ENCODE measurements at places on chromosomes 12 and 14. TPM values are rescaled to one million over a fixed set of nuclear protein-coding genes. Genes with fewer than 3 reads are reported as not detected.

Gene HPD
- total RNA-seq, result 2.0 TPM

Gene SOAT2
- total RNA-seq, result not detected

Gene GPR68
- total RNA-seq, result not detected

Gene HOXC9
- 13.6 TPM for total RNA-seq

GRCh38 chr14:93787465-93788292 is 606 bp downstream of the PRIMA1 start:
- no peak for DNase-seq

- no peak for DNase-seq
Measured at GRCh38 chr14:44756554-44756953, 205.2 kb downstream of the KLHL28 start.

DNA sequence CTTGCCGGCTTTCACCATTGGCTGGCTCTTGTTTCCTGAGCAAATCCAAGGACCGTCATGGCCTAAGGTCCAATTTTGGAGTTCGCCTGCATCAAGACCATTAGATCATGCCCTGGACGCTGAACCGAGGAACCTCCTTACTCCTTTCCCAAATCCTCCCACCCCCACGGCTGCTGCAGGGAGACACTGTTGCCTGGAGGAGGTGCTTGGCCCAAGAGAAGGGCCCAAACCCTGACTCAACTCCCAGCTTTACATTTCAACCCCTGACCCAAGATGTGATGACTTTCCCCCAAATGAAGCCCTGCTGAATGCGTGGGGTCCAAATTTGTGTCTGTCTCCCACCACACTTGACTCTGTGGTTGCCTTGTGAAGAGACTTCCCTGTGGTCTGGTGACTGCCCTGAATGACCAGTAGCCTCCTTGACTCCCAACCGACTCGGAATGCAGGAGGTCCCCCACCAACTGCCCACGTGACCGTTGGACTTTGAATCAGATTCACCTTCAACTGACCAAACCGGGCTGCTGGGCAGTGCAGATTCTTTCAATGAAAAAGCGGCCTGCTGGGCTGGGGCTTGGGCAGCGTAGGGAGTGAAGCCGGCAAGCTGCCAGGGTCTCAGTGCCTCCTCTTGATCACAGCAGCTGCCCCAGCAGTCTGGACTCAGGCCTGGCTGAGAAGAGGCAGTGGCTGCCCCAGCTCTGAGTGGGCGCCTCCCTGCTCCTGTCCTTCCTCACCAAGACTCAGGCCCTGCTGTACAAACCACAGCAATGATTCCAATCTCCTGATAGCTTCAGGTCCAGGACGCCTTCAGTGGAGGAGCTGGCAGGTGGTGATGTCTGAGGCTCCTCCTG is 46.7 kb upstream of the OASL start:
- DNase-seq, result no peak

- no peak for DNase-seq
Measured at GRCh38 chr12:118427819-118428218, 51.5 kb downstream of the SUDS3 start.

DNA sequence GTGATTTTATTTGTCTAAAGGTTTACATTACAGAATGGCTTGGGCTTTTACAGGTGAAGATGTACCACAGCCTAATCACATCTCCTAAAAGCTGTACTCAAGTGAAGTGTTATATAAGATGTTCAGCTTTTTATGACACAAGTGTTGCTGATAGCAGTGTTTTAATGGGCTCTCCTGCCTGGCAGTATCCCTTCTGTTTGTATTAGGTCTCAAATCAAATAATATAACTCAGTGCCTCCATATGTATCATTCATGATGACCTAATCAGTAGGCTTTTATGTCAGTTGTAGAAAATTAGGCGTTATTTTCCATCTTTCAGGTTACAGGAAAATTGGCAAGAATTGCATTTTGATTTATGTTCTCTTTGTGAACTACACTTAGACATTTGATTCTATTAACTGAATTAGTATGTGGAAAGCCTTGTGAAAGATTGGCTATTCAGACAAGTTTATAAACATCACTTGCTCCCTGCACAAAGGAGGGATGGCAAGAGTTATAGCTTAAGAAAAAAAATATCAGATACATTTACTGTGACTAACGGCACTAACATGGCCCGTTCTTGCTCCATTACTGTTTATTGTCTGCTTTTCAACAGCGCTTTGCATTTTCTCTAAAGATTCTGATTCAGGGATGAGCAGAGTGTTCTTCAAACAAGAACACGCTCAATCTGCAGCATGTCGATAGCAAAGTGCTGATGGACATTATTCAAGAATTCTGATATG is 143.7 kb upstream of the DIO2 start:
- no peak for DNase-seq

DNA sequence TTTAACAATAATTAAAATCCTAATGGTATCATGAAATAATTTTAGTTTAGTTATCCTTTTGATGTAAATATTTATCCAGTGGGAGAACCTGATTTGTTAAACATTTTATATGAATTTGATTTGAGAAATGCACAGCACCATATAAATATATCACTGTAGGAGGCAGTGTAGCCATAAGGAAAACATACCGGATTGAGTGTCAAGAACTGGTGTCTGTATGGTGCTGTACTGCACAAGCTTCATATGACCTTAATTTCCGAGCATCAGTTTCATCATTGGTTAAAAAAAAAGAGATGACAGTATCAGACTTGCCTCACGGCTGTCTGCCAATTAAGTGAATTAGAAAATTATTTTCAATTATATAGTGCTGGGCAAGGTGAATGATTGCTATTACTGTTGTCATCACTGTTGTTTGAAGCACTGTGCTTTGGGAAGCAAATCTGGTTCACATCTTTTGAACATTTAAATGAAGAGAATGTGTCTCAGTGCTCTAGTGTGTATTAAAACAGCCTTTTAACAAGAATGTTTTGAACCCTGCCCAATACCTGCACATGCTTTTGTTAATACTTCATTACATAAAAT is 72.1 kb downstream of the TMTC2 start:
- no peak for DNase-seq

- no peak for DNase-seq
Measured at GRCh38 chr14:96143906-96144305, 60.7 kb upstream of the BDKRB2 start.

DNA sequence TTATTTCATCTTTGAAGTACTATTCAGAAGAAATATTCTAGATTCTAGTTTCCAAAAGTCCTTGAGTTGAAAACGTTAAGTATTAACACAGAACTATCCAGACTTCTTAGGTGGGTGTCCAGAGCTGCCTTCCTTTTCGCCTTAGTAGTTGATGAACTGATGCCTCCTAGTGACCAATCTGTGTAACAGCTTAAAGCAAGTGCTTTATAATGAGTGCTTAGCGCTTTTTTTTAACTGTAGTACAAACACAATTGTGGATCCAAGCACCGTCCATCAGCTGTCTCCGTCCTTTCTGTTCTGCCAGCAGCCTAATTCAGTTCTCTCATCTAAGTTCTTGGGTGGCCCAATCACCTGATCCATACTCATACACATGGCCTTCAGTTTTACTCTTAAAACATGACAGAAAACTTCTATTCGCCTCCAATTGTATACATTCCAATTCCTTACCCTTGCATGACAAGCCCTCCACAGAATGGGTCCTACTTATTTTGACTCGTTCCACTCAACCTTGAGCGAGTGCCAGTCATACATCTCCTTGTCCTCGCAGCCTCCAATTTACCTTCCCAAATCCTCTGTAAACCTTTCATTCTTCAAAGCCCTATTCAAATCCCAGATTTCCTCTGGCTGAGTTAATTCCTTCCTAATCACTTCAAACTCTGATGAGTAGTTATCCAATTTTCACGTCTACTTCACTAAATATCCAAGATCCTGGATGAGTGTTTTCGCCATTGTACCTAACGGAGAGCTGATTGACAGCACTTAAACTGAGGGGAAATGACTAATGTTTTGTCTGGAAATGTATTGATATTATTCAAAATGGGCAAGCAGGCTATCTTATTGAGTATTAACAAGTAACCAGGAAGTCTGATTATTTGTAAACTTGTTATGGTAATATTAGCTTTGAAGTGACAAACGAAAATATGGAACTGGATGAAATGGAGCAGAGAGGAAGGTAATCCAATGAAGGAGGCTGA is 5.8 kb upstream of the PHLDA1 start:
- DNase-seq, result no peak

DNA sequence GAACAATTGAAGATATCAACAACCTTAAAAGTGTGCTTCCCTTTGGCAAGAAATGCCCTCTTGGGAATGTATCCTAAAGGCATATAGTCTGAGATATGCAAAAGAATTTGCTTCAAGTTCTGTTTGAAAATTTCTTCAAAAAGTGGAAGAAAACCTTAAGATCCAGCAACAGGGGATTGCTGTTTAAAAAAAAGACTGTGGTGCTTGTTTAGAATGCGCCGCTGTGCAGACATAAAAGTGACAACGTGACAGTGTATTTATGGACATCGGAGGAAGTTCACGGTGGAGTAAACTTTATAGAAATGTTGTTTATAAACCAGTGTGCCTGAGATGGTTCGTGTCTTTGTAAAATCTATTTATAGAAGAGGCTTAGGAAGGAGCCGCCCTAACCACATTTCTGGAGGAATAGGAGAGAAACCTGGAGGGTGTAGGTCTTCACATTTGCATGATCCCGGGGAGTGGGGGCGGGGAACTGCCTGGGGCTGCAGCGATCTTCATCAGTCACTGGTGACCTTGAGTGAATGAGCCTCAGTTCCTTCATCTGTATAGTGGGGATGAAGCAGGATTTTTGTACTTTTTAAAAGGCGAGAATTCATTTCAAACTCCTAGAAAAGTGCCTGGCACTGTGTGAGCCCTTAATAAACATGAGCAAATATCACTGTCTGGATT is 27.5 kb downstream of the ADGRD1 start:
- no peak for DNase-seq

DNA sequence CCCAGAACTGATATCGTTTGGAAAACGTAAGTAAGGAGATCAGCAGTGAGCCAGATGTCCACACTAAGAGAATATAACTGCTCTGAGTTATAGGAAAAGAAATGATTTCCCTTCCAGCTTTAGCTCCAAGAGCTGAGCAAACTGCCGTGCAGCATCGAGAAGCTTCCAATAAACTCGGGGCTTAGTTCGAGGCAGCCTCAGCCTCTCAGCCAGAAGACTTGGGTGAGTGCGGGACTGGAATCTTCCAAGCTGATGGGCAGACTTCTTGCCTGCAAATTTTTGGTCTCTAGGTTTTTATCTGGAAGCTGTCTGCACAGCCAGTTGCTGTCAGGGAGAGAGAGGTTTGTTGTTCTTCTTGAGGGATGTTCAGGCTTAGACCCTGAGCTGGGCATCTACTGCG is 196.1 kb downstream of the PHETA1 start:
- DNase-seq, result no peak

- no peak for DNase-seq
Measured at GRCh38 chr12:7501031-7501588, 2.5 kb downstream of the CD163 start.

- DNase-seq, result no peak
Measured at GRCh38 chr14:76329951-76330350, 46.0 kb upstream of the ESRRB start.

GRCh38 chr12:17577405-17577804 is 512.6 kb downstream of the RERGL start:
- DNase-seq, result no peak

DNA sequence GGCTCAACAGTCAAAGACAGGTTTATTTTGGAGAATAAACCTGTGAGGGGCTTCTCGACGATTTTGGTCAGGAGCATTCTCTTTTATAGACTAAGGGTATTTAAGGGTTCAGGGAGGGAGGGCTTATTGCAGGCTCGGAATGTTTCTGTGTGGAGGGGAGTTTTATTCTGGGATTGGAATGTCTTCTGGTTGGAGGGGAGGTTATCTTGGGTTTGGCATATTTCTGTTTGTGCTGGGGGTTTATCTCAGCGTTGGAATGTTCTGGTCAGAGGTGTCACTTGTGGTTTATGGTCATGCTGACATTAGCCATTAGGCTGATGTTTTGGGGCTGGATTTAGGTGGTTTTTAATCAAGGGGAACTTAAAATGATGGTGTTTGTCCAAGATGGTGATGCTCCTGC is 103.9 kb downstream of the SUDS3 start:
- no peak for DNase-seq

DNA sequence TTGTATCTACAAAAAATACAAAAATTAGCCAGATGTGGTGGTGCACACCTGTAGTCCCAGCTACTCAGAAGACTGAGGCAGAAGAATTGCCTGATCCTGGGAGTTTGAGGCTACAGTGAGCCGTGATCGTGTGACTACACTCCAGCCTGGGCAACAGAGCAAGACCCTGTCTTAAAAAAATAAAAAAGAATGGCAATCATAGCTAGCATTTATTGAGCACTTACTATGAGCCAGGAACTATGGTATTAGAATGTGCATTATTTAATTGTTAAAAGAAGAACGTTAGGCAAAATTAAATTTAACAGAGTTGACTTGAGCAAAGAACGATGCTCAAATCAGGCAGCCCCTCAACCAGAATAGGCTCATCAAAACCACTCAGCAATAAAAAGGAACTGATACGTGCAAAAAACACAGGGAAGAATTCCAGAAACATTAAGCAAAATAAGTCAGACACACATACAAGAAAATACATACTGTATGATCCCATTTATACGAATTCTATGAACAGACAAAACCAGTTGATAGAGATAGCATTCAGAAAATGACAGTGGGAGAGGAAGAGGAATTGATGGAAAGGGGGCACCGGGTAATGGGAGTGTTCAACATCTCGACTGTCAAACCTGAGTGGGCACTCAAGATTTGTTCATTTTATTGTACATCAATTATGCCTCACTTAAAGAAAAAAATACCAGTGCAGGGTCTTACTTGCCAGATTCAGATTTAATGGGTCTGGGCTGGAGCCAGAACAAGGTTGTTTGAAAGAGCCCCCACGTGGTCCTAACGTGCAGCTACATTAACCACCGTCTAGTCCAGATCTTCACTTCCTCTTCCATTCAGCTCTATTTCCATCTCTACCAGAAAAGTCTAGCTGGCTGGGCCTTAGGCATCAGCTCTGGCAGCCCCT is 8.0 kb downstream of the SCNN1A start:
- no peak for DNase-seq

DNA sequence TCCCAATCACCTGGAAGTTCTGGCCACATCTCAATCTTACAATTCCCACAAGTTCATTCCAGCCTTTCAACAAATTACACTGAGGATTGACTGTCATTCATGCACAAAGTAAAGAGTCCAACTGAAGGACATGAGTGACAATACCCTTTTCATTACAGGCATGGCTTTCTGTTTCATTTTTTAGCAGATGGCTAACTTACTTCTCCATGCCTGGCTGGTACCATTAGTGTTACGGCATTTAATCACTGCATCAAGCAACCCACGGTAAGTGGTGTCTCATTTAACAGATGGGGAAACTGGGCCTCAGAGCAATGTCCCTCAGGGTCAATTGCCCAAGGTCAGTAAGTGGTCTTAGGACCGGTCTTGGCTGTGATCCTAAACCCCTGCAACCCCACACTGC is 114.4 kb downstream of the PRICKLE1 start:
- no peak for DNase-seq

GRCh38 chr12:7512553-7512952 is 9.0 kb upstream of the CD163 start:
- peak; percentile 17 for DNase-seq

DNA sequence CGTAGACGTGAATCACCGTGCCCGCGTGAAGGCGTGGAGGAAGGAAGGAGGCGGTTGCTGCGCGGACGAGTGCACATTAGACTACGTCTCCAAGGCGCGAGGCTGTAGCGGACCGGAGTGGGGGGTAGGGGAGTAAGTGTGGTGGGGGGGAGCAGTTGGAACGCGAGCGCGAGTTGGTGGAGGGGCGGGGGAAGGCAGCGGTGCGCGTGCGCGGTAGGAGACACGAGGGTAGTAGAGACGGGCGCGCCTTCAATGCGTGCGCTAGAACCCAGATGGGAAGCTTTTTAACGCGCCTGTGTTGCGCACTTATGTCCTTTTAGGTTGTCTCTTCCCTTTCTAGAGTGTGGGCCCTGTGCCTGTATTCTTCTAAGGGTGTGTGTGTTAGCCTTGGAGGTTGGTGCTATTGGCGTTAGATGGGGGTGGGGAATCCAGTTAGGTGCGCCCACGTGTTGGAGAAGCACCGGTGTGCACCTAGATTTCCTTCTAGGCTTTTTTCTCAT is 604 bp downstream of the EIF4B start:
- peak; percentile 70 for DNase-seq

All from gastrocnemius medialis (tissue), 4 donors.